OCI-LY7 (cell line): ENCODE measurements at places on chromosomes 3 and 15. TPM values are rescaled to one million over a fixed set of nuclear protein-coding genes. Genes with fewer than 3 reads are reported as not detected.
A peak's percentile ranks its signal among the peaks of the same experiment; 100 is the strongest.

DNA sequence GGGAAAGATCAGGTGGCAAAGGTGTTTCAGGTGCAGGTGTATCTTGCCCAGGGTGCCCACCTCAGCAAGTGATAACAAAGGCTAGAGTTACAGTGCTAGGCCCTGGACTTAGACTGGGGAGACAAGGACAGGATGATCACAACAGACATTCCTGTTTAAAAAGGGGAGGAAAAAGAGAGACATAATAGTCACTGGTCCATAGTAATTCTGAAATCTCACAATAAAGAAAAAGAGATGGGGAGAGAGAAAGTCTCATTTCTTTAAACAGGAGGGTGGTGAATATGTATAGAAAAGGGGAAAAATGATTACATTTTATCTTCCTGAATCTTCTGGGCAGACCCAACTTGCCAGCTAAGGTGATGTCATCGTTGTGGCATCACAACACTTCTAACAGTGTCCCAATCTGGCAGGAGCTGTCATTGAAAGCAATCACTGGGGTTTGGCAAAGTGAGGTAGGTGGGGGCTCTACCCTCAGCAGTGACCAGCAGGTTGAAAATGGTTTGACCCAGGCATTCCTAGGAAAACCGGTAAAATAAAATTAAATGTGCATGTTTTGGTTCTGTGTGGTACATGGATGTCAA lies 99.5 kb downstream of the ZNF621 start:
- no peak for DNase-seq

ALG1L2 gene
- total RNA-seq, result 2.1 and 2.8 TPM in 2 replicates

GRCh38 chr15:43406189-43406588 lies 35.3 kb downstream of the TUBGCP4 start:
- DNase-seq, result no peak

GRCh38 chr15:99409097-99409473 lies 156.7 kb upstream of the MEF2A start:
- peak; percentile 21 for DNase-seq

- no peak for DNase-seq
These were observed 26.2 kb downstream of the TKT start for GRCh38 chr3:53229606-53230005.

DNA sequence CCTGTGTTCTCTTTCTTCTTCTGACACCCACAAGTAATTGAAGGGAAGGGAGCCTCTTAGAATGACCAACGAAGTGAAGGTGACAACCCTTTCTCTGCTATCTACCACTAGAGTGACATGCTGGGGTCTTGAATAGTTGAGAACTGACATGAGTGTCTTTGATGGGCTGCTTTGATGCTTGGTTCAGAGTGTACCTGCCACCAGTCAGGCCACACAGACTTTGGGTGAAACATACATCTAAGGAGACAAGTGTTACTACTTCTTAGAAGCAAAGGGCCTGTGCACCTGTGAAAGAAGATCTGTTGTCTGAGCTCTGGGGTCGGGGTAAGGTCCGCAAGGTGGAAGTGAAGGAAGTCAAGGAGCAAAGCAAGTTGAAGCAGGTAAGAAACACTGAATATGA lies 1040.7 kb upstream of the CFAP20DC start:
- no peak for DNase-seq

DNA sequence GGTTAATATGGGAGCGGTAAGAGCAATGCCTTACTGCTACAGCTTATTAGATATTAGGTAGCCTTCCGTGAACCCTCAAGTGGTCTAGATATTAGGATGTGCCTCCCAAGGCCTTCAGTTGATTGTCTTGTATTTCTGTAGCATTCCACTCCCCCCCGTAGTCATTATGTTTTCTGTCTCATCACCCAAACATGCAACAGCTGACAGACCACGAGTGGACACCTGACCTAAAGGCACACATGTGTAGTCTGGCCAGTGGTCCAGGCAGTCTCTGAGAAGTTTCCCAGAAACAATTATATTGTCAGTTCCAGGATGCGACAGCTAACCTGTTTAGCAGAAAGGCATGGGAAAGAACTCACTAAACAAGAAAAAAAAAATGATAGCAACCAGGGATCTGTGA lies 1000.9 kb downstream of the AGBL1 start:
- DNase-seq, result no peak

- DNase-seq, result no peak
These were observed 29.3 kb upstream of the SLC41A3 start for GRCh38 chr3:126113238-126113555.

C3orf22 gene
- total RNA-seq, result not detected in 2 replicates
